Ovary (tissue), 10 donors: ENCODE measurements at places on chromosomes 1 and 21.
A peak's percentile ranks its signal among the peaks of the same experiment; 100 is the strongest.

- no peaks in the 10 kb centered on the region for H3K4me1 ChIP-seq
- H3K27ac ChIP-seq = no peak overlapping the region
- DNase-seq = peak; percentile 10
- no peaks in the 10 kb centered on the region for H3K36me3 ChIP-seq
- H3K4me3 ChIP-seq = no peak overlapping the region
- no peaks in the 10 kb centered on the region for H3K27me3 ChIP-seq
Observed at GRCh38 chr21:38567335-38567969, 69.2 kb upstream of the ERG start.

- peaks cover 10% of the 10 kb centered on the region for H3K4me1 ChIP-seq
- H3K27ac ChIP-seq = no peak overlapping the region
- H3K36me3 ChIP-seq = no peaks in the 10 kb centered on the region
- H3K27me3 ChIP-seq = no peaks in the 10 kb centered on the region
- no peak overlapping the region for H3K4me3 ChIP-seq
Observed at GRCh38 chr1:205301205-205301821, 20.2 kb downstream of the NUAK2 start.

DNA sequence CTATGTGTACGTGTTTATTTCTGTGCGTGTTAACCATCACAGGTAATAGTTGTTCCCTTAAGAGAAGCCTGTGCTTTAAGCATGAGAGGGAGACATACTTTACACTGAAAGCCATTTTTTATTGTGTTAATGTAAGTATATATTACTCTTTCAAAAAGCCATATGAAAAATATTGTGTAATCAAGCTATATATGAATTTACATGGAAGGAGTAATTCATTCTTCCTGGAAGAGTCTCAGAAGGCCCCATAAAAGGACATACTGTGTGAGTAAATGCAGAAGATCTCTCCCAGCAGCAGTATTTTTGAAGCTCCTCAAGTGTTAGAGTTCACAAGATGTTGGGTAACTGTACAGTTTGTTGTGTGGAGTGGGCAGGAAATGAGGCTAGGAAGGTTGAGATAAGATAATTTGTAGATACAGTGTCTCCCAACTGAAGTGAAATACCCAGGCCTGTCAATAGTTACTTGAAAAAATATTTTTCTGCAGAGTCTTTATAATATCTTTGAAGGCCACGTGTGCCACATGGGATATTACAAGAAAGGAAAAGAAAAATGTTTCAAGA lies 138.3 kb downstream of the PTGER3 start:
- no peak for DNase-seq
- H3K4me1 ChIP-seq = no peaks in the 10 kb centered on the region
- H3K4me3 ChIP-seq = no peak overlapping the region
- no peak overlapping the region for H3K27ac ChIP-seq
- H3K36me3 ChIP-seq = no peaks in the 10 kb centered on the region

- H3K27me3 ChIP-seq = no peaks in the 10 kb centered on the region
- H3K27ac ChIP-seq = no peak overlapping the region
- H3K4me3 ChIP-seq = no peak overlapping the region
- H3K4me1 ChIP-seq = no peaks in the 10 kb centered on the region
Observed at GRCh38 chr1:244111027-244111426, 59.9 kb downstream of the ZBTB18 start.

GRCh38 chr1:44820328-44821239 lies 12.3 kb downstream of the BTBD19 start:
- no peak for DNase-seq
- H3K27me3 ChIP-seq = no peaks in the 10 kb centered on the region
- no peaks in the 10 kb centered on the region for H3K36me3 ChIP-seq
- H3K4me1 ChIP-seq = peaks cover 3% of the 10 kb centered on the region
- peak overlapping the region; percentile 62 for H3K27ac ChIP-seq

DNA sequence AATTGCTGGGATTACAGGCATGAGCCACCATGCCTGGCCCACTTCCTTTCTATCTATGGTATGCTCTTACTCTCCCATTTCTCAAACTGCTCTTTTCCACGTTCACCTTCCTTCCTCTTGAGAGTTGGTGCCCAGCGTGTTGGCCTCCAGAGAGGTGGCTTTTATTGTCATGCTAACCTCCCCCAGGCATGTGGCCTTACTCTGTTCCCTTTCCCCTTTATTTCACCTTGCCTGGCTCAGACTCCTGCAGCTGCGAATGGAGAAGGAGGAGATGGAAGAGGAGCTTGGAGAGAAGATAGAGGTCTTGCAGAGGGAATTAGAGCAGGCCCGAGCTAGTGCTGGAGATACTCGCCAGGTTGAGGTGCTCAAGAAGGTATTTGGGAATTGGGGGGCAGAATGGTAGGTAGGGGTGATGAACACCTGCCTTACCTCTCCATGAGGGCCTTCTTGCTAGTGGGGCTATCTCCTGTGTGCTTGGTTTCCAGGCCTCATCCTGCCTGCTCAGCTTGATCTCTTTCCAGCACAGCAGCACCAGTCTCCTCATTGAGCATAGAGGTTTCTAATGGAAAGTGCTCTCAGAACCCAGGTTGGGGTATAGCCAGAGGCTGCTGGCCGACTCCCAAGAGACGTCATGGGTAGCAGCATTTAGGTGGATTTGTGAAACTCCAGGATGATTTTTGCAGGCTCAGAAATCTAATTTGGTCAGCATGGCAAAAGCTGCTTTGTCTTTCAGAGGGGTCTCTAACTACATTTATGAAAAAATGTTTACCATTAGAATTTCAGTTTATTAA lies 13.2 kb upstream of the TUFT1 start:
- no peak for DNase-seq
- no peaks in the 10 kb centered on the region for H3K4me1 ChIP-seq
- no peaks in the 10 kb centered on the region for H3K27me3 ChIP-seq
- no peak overlapping the region for H3K4me3 ChIP-seq
- H3K36me3 ChIP-seq = no peaks in the 10 kb centered on the region

- H3K4me1 ChIP-seq = peaks cover 15% of the 10 kb centered on the region
- no peaks in the 10 kb centered on the region for H3K27me3 ChIP-seq
- no peaks in the 10 kb centered on the region for H3K36me3 ChIP-seq
- DNase-seq = peak; percentile 49
Observed at GRCh38 chr1:36989241-36989640, 45.1 kb downstream of the GRIK3 start.

- H3K36me3 ChIP-seq = no peaks in the 10 kb centered on the region
- H3K27ac ChIP-seq = no peak overlapping the region
- no peaks in the 10 kb centered on the region for H3K27me3 ChIP-seq
- H3K4me1 ChIP-seq = no peaks in the 10 kb centered on the region
- no peak overlapping the region for H3K4me3 ChIP-seq
Observed at GRCh38 chr1:44652445-44653106, 21.7 kb downstream of the TMEM53 start.

- H3K36me3 ChIP-seq = no peaks in the 10 kb centered on the region
- peak; percentile 83 for DNase-seq
- H3K4me1 ChIP-seq = peaks cover 9% of the 10 kb centered on the region
- no peaks in the 10 kb centered on the region for H3K27me3 ChIP-seq
- H3K27ac ChIP-seq = peak overlapping the region; percentile 69
Observed at GRCh38 chr1:153775458-153776327, 486 bp downstream of the SLC27A3 start.

GRCh38 chr21:36684957-36685714 lies 13.8 kb upstream of the SIM2 start:
- H3K27ac ChIP-seq = no peak overlapping the region
- H3K4me3 ChIP-seq = no peak overlapping the region
- no peaks in the 10 kb centered on the region for H3K27me3 ChIP-seq
- no peaks in the 10 kb centered on the region for H3K36me3 ChIP-seq

DNA sequence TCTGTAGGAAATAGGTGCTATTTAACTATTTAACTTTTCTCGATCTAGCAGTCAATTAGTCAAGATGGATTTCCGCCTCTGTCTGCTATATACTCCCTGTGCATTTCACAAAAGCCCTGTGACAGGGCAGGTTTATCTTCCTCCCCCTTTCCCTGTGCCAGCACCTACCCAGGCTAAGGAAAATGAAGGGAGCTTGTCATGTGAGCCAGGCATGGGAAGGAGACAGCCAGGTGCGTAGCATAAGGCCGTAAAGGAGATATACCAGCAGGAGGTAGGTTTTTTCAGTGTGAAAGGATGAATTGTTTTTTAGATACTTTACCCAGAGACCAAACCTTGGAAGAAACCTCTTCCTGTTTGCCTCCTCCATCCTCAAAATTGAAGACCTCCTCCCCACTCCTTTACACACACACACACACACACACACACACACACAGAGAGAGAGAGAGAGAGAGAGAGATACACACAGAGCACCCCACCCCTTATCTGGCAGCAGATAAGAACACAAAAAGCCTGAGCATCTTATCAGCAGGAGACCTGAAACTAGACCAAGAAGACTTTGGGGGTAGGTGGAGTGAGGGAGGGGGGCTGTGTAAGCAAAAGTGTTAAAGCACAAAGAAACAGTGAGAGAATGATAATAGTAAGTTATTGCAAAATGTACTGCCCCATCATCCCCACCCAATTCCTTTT lies 12.0 kb upstream of the TARBP1 start:
- no peak overlapping the region for H3K27ac ChIP-seq
- no peaks in the 10 kb centered on the region for H3K36me3 ChIP-seq
- no peaks in the 10 kb centered on the region for H3K27me3 ChIP-seq
- DNase-seq = no peak

DNA sequence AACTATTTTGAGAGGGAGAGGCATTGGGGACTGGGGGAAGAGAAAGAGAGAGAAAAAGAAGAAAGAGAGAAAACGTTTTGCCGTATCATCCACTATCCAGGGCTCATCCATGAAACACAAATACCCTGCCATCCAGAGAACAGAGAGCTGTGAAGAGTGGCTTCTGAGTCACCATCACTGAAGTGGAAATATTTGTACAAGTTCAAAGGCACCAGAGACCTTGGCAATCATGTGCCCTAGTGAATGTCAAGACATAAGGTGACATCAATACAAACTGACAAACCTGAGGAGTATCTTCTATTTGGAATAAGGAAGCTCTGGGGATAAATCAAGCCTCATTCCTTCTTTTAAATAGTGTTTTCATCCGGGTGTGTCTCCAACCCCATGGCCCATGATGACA lies 197.2 kb upstream of the PROX1 start:
- no peaks in the 10 kb centered on the region for H3K27me3 ChIP-seq
- H3K36me3 ChIP-seq = no peaks in the 10 kb centered on the region
- H3K4me1 ChIP-seq = no peaks in the 10 kb centered on the region

- no peak overlapping the region for H3K27ac ChIP-seq
- no peaks in the 10 kb centered on the region for H3K4me1 ChIP-seq
- DNase-seq = no peak
- H3K27me3 ChIP-seq = no peaks in the 10 kb centered on the region
Observed at GRCh38 chr1:235470741-235471439, 33.4 kb downstream of the B3GALNT2 start.

DNA sequence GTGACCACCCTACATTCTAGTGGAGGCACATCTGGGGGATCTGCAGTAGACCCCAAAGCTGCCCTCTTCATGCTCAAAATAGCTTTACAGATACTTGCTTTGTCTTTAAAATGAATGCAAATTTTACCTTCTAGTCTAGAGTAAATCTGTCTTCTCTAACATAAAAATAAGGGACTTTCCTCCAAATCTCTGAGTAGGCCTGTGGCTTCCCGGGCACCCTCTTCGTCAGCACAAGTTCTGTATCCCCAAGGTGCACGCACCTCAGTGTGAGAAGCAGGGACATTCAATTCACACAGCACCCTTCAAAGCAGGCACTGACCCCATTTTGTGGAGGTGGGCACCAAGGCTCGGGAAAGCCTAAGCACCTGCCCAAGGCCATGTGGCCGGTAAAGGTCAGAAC lies 19.0 kb downstream of the MEF2D start:
- no peak overlapping the region for H3K4me3 ChIP-seq
- H3K36me3 ChIP-seq = no peaks in the 10 kb centered on the region
- H3K27me3 ChIP-seq = no peaks in the 10 kb centered on the region
- H3K4me1 ChIP-seq = peaks cover 10% of the 10 kb centered on the region
- H3K27ac ChIP-seq = no peak overlapping the region
- no peak for DNase-seq

- H3K4me3 ChIP-seq = no peak overlapping the region
- no peaks in the 10 kb centered on the region for H3K27me3 ChIP-seq
- peaks cover 2% of the 10 kb centered on the region for H3K4me1 ChIP-seq
- DNase-seq = no peak
- H3K27ac ChIP-seq = no peak overlapping the region
- no peaks in the 10 kb centered on the region for H3K36me3 ChIP-seq
Observed at GRCh38 chr1:179298952-179299351, 5.4 kb downstream of the SOAT1 start.

- DNase-seq = no peak
- no peaks in the 10 kb centered on the region for H3K27me3 ChIP-seq
- H3K27ac ChIP-seq = no peak overlapping the region
Observed at GRCh38 chr1:168400139-168400538, 119.5 kb downstream of the TBX19 start.

DNA sequence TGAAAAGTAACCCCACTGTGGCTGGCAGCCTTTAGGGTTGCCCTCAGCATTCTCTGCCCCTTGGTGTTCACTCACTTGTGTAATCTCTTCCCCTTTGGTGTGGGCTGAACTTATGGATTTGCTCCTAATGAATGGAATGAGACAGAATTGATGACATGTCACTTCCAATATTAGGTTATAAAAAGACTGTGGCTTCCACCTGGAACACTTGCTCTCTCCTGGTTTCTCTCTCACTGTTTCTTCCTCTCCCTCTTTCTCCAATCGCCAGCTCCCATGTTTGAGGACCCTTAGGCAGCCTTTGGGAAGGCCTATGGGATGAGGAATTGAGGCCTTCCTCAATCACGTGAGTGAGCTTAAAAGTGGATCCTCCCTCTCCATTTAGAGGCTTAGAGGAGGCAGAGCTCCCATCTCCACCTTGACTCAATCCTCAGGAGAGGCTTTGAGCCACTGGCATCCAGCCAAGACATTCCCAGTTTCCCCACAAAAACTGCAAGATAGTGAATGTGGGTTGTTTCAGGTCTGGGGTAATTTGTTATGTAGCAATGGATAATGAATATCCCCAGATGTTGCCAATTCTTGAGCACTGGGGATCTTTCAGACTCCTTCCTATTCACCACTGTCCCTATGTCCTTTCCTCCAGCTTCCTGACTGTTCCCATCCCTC lies 95.5 kb upstream of the CD34 start:
- H3K4me1 ChIP-seq = no peaks in the 10 kb centered on the region
- H3K4me3 ChIP-seq = no peak overlapping the region
- no peak for DNase-seq
- no peaks in the 10 kb centered on the region for H3K27me3 ChIP-seq
